ENCODE measurements at places on chromosomes 3 and 15.

DNA sequence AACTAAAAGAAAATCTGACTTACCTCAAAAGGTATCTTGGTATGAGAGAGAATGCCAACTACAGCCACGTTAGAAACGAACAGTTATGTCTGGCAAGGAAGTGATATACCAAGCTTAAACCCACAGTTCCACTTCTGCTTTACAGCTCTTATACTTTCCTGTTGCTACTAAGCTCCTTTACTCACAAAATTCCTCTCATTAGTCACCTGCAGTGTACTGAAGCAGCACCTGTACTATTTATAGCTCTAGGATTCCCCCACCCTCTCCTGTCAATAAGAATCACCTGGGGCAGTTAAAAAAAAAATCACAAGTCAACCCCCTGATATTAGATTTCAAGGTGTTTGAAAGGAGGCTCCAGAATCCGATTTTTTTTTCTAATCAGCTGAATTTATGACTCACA, 2.9 kb upstream of the TMEM266 start:
- no peak for DNase-seq

- no peak for DNase-seq
These were observed 8.7 kb upstream of the RPUSD3 start for GRCh38 chr3:9852528-9852927.

GRCh38 chr15:77028451-77029165, 33.7 kb downstream of the PSTPIP1 start:
- no peak for DNase-seq

DNA sequence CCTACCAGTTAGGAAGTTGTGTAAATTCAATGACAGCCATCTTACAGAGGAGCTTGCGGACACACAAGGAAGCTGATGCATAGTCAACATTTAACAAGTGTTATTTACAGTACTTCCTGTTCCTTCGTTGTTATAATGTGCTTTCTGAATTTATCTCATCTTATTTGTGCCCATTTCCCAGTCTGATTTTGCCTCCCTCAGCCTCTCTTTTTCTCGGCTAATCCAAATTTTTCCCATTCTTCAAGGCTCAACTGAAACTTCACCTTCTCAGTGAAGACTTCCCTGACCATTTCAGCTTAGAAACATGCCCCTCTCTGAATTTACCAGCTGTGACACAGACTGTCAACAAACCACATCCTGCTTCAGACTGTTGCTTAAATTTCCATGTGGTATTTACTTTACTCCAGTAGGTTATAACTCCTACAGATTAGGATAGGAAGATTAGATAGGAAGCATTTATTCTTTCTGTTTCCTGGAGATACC, 55.7 kb upstream of the CP start:
- DNase-seq: no peak

DNA sequence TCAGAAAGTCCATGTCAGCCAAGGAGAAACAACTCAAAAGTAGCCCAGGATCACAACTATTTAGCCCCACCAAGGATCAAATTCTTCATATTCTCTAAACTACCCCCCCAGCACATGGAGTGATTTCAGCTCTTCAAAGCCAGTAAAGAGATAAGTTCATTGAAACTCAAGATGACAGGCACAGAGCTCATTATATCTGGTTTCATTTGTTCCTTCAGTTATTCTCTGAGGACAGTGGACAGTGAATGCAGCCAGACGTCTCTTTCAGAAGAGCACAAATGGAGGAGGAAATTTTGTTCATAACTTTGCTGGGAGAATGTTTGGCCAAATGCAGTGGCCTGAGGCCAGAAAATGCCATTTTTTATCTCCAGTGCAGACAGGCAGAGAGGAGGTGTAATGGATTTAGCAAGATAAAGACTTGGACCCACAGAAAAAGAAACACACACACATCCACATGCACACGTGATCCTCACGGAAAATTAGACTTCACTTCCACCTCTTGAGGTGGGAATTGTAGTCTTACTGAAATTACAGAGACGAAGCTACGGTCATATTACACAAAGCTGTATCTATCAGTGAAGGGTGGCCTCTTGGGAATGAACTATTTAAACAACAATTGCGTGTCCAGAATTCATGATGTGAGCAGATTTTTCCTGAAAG, 64.6 kb downstream of the HES1 start:
- DNase-seq: no peak

DNA sequence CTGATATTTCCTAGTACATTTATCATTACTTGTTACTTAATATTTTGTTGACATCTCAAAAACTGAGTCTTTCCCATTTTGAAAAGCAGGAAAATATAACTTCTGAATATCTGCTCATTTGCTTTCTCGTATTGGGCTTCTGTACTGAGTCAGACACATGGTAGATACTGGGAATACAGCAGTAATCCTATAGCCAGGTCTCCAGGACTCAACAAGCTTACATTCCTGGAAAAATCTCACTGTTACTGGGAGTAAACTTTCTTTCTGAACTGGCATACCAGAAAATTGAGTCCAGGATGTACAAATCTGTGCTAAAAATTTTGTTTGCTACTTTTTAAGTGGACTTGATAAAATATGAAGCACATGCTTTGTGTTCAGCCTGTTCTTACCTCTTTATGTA, 240.4 kb downstream of the RBMS3 start:
- no peak for DNase-seq

DNA sequence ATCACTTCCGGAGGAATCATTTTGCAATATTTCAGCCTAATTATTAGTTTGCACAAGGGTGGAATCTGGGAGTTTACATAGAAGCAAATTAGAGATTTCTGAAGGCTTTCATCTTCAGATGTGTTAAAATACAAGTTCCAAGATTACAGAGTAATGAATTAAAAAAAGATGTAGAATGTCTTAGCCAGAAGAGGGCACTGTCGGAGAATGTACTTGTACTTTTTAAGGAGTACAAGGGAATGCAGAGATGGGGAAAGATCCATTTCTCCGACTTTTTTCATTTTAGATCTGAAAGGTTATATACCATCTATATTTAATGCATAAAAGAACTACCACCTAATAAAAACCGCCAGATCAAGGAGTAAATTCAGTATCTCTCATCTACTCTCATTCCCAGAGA, 43.1 kb upstream of the WDR5B start:
- no peak for DNase-seq

DNA sequence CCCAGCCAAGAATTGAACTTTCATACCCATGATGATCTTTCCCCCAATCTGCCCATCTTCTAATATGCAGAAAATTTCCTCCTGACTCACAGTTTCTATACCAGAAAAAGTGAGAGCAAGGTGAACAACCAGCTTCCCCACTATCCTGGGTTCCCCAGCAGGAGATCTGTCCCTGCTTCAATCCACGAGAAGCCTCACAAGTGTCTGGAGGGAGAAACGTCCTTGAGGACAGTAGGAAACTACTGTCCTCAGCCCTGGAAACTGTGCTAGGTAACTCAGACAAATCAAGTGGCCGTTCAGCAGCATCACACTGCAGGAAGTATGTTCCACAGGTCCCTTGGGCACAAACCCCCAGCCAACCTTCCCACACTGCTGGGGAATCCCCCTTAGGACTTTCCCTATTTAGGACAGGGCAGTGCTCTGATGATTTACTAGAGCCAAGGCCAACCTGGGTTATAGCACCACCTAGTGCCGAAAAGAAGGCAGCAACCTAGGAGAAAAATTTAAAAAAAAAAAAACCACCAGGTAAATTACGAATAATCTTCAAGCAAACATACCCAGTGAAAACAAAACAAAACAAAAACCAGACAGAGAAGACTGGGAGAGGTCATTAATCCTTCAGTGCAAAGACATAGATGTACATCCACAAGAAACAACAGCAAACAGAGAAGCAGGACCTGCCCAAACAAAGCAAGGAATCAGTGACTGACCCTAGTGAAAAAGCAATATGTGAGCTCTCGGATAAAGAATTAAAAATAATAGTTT, 36.0 kb downstream of the MORC1 start:
- peak; percentile 69 for DNase-seq

GRCh38 chr3:143991713-143992112, 20.1 kb downstream of the DIPK2A start:
- no peak for DNase-seq

GRCh38 chr3:193972832-193973231, 163.1 kb upstream of the HES1 start:
- DNase-seq: no peak

DNA sequence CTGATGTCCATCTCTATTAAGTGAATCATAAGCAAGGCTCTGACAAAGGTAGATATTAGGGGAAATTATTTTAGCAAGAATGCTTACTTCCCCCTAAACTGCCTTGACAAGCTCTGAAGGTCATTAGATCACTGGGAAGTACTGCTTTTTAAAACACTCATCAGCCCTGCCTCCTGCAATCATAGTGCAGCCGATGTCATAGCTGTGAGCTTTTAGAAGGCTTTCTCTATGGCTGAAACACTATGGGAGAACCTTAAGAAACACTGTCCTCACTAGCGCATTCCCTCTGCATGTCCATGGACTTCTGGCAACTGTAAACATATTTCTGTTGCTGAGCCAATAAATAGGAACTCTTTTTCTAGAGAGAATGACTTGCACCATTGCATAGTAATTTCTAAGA, 38.7 kb upstream of the PTPRG start:
- no peak for DNase-seq

DNA sequence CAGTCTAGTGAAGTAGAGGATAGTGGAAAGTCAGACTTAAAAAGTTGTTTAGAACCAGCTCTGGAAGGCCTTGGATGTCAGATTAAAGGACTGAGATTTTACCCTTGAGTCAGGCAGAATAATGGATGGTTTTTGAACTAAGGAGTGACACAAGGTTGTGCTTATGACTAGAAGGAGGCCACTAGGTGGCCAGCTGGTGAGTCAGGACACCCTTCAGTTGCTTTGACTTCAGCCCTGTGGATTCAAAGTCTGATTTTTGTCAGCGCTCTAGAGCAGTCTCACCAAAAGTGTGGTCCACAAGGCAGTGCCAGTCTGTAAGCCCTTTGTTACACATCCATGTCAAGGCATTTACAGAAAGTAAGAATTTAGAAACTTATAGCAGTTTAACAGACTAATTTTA, 3.8 kb upstream of the GABPB1 start:
- DNase-seq: peak; percentile 35

- no peak for DNase-seq
These were observed 61.1 kb downstream of the SLC12A8 start for GRCh38 chr3:125151442-125151817.

- no peak for DNase-seq
These were observed 67.2 kb downstream of the UMPS start for GRCh38 chr3:124797426-124797945.

DNA sequence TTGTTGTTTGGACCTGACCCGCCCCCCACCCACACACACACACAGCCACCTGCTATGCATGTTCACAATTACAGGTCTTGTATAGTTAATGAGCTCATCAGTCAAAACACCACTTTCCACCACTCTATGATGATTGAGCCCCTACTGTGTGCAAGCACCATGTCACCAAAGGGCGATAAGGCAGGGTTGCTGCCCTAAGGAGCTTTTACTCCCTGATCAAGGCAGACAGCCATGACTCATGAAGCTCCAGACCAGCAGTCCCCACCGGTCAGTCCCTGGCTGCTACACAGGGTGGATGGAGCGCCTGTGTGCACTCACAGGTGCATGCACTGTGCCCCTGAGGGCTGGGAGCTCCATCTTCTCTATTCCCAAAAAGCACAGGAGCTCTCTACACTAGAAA, 270.6 kb downstream of the CLSTN2 start:
- no peak for DNase-seq

DNA sequence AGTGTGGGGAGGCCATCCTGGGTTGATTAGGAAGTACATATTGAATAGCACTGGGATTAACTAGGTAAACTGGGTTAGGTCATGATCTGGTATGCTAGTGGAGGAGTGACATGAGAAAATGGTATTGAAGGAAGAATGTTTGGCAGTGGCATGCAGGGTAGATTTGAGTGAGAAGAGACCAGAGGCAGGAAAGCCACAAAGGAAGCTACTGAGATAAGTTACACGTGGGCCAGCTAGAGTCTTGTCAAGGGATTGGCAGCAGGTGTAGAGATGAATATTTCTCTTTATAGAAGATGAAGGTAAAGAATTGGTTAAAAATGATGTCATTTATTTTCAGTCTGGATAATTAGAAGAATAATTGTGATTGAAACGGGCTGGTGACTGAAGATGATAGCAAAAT, 91.0 kb upstream of the TPRG1 start:
- no peak for DNase-seq

DNA sequence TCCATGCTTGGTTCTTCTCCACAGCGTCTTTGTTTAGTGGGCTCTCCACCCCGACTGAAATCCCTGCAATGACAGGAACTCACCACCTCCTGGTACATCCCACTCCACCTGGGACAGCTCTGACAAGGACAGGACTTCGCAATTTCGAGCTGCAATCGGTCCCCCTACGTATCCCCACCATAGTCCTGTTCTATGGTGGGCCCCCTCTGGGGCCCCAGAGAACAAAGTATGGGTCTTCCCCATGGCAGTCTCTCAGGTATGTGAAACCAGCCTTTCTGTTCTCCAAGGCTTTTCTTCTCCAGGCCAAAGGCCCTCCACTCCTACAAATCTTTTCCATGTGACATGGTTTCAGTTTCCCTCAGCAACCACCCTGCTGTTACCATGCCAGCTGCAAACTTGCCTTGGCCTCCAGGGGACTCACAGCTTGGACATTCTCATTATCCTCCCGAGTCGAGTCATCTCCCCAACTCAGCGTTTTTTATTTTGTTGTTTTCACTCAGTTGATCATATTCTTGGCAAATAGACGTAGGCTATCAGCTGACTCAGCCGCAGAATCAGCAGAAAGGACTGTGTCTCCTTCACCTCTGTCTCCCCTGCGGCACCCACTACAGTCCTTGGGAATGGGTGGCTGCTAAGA, 233.3 kb downstream of the OPA1 start:
- DNase-seq: no peak

DNA sequence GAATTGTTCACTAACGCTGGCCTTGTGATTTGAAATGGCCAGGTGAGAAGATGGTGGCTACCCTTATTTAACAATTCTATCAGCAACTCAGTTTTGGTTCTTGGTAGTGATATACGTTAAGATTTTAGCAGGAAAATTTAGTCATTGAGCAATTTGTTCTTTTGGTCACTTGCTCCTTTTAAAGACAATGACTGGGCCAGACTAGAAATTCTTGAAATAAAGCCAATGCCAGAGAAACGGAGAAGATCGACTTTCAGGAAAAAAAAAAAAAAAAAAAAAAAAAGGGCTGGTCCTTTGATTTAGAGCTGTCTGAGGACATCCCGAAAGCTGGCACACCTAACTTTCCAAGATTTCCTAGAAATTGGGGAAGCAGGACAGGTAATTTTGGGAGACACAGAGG, 178.5 kb downstream of the FNDC3B start:
- no peak for DNase-seq

DNA sequence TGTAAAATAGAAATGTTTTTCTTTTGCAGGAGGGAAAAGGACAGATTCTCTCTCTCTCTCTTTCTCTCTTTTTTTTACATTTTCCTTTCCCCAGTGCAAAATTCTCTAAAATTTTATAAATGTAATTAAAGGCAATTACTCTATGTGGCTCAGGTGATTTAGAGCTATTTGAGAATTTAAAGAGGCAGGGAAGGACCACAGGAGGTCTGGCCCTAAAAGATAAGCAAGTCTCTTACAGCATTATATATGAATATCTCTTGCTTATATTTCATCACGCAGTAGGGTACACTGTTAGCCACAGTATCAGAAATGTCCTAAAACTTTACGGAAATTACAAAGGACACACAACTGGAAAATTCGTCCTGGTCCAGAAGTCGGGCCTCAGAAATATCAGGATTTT, 70.5 kb upstream of the PPIB start:
- no peak for DNase-seq
